ENCODE measurements at places on chromosomes 1 and 21.

GRCh38 chr1:29349871-29350491 is 113.7 kb downstream of the PTPRU start:
- DNase-seq = no peak

DNA sequence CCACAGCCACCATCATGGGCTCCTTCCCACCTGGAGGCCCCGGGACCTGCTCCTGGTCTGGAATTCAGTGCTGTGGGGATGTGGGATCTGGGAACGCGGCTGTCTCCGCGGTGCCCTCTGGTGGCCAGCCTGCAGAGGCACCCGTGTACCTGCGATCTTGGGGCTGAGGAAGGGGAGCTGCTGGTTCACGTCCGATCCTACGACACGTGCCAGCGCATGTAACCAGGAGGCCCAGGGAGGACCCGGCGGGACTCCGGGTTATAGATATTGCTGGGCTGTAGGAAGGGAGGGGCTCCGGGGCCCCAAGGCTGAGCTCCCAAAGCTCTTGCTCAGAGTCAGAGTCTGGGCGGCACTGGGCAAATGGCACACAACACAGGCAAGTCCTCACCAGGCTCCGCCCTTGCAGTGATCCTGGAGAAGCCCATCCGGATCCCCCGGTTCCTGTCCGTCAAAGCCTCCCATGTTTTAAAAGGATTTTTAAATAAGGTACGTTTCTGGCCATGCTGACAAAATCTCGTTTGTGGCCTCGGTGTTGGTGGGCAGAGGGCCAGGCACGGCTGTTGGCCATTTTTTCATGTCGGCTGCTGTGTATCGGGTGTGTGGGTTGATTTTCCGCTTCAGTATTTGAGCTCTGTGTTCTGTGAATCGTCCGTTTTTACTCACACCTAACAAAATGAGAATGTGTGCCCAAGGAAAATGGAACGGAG is 20.1 kb downstream of the FAAP20 start:
- DNase-seq = peak; percentile 48

GRCh38 chr21:44093761-44094160 is 13.4 kb upstream of the PWP2 start:
- DNase-seq = peak; percentile 1

DNA sequence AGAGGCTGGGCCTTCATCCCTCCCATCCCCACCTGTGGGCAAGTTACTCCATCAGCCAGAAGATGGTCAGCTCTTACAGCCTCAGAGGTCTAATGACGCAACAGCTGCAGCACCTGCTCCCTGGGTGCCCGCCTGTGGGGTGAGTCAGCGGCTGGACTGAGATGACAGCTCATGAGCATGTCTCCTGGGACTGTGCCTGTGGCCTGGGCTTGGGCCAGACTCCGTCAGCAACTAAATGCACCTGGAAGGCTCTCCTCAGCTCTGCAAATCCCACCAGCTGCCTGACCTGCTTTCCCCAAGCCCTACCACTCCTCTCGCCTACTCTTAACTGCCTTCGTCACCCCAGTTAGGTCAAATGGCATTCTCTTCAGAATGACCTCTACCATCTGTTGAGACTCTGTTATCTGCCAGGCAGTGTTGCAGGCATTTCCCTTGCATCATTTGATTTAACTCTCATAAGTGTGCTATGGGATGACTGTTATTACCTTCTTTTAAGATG is 47.7 kb downstream of the ETS2 start:
- no peak for DNase-seq

DNA sequence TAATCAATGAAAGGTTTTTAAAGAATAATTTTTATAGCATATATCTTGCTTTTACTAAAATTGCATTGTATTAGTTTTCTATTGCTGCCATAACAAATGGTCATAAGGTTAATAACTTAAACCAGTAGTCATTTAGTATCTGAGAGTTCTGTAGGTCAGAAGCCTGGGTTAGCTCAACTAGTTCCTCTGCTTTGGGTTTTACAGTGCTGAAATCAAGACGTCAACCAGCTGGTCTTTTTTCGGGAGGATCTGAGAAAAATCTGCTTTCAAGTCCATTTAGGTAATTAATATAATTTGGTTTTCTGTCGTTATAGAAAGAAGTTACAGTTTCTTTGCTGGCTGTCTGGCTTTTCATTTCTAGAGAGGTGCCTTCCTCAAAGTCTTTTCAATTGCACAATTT is 577.7 kb downstream of the MRPL39 start:
- DNase-seq = no peak

- DNase-seq = no peak
These were observed 4.3 kb downstream of the CR1L start for GRCh38 chr1:207649210-207649753.

GRCh38 chr21:40613546-40614030 is 233.4 kb downstream of the DSCAM start:
- no peak for DNase-seq

GRCh38 chr1:206705191-206705590 is 20.5 kb downstream of the MAPKAPK2 start:
- no peak for DNase-seq

- peak; percentile 59 for DNase-seq
These were observed 35.7 kb downstream of the ZBTB8B start for GRCh38 chr1:32500387-32501209.

DNA sequence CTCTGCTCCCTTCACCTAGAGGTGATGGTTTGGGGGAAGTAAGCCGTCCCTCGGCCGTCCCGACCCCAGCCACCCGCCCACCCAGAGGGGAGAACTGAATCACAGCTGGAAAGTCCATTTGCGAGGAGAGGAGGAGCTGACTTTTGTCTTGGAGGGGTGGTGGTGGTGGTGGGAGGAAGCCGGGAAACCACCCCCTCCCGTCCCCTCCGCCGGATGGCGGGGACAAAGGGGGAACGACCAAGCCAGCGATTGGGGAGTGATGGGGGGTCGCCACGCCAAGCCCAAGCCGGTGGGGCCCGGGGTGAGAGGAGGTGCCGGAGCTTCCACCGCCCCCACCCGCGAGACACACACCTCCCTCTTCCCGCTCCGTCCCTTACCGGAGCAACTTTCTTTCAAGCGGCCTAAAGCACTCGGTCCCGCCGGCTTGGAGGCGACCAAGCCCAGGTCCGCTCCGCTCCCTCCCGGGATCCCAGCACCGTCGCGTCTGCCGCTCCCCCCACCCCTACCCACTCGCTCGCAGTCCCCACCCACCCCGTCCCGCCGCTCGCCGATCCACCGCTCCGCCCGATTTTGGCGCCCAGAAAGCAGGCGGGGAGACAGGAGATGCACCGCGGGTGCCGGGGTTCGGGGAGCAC is 540 bp downstream of the ARHGEF2 start:
- peak; percentile 77 for DNase-seq

- DNase-seq = no peak
These were observed 441.4 kb downstream of the RPS6KC1 start for GRCh38 chr1:213492161-213493041.

- DNase-seq = no peak
These were observed 2.1 kb upstream of the FCRLB start for GRCh38 chr1:161719325-161719611.

DNA sequence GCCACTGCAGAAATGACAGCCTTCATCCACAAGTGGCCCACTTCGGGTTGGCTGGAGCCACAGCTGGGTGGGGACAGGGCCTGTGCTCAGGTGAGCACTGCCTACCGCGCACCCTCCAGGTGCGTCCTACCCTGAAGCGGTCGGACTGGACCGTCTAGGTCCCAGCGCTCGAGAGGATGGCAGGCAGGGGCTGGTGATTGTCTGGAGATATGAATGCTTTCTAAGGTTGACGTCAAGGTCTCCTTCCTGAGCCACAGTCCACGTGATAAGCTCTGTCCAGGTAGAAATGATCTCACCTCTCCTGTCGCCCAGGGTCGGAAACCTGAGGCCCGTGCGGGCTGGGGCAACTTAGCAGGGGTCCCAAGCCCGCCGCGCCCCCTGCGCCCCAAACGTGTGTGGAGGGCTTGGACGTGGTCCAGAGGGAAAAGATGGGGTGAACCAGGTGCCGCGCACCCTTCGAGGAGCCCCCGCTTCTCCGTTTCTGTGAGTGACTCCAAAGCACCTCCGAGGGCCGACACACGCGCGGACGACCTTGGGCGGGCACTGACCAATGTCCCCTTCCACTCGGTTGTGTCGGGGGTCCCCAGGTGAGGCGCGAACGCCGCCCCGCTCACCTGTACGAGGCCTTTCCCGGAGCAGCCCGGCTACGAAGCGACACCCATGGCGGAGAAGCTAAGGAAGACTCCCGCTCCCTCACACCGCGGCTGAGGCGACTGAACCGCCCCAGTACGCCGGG is 853 bp upstream of the DOP1B start:
- no peak for DNase-seq

DNA sequence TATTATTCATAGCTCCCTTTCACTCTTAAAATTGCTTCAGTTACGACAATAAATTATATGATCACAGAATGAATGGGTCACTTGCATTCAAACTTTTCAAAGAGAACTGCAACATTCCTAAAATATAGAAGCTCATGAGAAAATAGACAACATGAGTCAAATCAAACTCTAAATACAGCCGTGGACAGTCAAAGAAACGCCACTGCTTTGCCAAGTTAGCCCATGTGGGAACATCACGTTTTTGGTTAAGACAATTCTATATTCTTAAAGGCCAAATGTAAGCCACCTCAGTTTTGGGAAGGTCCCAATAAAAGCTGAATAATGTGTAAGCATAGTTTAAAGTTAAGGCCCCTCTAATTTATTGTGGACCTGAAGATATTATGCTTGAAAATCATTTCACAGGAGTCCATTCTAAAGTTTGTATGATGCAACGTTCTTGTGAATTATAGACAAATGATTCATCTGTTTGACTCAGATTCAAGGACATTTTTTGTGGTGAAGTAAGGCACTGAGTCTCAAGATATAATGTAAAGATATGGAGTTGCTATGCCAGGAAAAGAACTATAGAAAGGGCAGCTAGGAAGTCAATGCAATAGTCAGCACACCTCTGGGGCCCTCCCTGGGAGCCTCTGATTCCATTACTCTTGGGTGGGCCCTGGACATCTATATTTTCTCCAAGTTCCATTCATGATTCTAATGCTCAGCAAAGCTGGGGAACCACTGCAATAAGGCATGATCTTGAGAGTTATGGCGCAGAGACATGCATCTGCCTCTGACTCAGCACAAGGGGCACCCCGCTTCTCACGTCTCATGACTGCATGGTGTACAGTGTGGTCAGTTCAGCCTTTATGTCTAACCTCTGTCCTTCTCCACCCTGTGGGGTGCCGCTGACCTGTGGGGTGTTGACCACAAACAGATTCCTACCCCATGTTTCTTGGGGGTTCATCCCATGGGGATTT is 33.9 kb downstream of the ETS2 start:
- peak; percentile 13 for DNase-seq

- no peak for DNase-seq
These were observed 115.1 kb downstream of the RHOU start for GRCh38 chr1:228850141-228851100.

DNA sequence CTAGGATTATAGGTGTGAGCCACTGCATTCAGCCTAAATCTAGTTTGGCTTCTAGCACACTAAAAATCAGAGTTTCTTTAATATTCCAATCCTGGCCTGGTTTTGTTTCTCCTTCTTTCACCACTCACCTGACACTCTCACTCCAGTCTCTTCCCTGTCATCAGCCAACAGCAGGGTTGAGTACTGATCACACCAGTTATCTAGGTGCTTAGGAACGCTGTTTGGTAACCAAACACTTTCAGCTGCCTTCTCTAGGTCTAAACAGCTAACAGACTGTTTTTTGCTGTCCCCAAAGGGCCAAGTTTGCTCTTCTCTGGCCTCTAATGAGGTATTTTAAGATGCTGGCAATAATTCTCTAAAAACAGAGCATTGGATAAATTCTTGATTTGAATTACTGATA is 17.7 kb upstream of the FRRS1 start:
- DNase-seq = no peak

All from activated CD4-positive, alpha-beta T cell treated with anti-CD3 and anti-CD28 coated beads, Interleukin-2, amount 50 U/mL, for 48 hours (primary cell).